SHP77 treated with DMSO at 0.1 percent for 48 hours (cell line): ENCODE measurements at places on chromosomes 5 and 9.

GRCh38 chr9:133904346-133905090 lies 87.6 kb downstream of the VAV2 start:
- no peak for DNase-seq

GRCh38 chr5:82338771-82339373 lies 60.7 kb upstream of the RPS23 start:
- no peak for DNase-seq

- no peak for DNase-seq
Observed at GRCh38 chr5:179271821-179272325, 73.4 kb downstream of the ADAMTS2 start.

- no peak for DNase-seq
Observed at GRCh38 chr9:21679432-21679831, 123.0 kb upstream of the MTAP start.
